ENCODE measurements at places on chromosomes 7 and 10.

- DNase-seq, result peak; percentile 98
Observed at GRCh38 chr7:50558294-50559053, 6.7 kb downstream of the DDC start.

- no peak for DNase-seq
Observed at GRCh38 chr7:76343294-76343930, 15.4 kb downstream of the YWHAG start.

DNA sequence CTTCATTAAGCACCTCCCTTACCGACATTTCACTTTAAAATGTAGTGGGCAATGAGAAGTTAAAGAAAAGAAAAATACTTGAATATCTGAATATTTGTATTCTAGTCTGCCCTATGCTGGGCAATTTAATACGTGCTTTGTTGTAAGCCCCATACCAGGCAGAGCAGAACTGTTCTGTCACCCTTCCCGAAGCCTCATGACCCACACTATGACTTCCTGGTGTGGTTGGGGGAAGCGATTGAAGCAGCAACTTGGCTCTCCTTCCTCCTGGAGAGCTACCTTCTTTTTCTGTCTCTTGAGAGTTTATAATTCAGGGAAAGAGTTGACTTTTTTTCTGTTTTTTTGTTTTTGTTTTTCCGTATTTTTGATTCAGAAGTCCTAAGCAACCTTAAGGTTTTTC lies 243.7 kb downstream of the INHBA start:
- no peak for DNase-seq

- DNase-seq, result no peak
Observed at GRCh38 chr10:52474265-52474664, 160.2 kb downstream of the DKK1 start.

GRCh38 chr10:48193556-48193955 lies 80.9 kb downstream of the FRMPD2 start:
- peak; percentile 27 for DNase-seq

DNA sequence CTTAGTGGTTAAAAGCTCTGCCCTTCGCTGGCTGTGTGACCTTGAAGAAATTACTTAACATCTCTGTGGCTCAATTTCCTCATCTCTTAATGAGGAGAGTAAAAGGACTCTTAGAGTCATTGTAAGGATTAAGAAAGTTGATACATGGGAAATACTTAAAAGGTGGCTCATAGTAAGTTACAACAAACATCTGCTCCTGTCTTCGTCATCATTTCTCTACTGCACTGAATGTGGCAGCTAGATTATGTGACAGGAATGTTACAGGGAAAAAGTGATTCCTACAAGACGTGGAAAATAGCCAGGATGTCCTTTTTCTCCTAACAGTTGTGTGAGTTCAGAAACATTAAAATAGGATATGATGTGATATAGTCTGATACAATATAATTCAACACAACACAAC lies 184.7 kb downstream of the FRMD4A start:
- DNase-seq, result no peak

GRCh38 chr7:25907214-25907613 lies 244.8 kb upstream of the NFE2L3 start:
- DNase-seq, result no peak

GRCh38 chr7:41319581-41319980 lies 383.3 kb downstream of the INHBA start:
- no peak for DNase-seq

DNA sequence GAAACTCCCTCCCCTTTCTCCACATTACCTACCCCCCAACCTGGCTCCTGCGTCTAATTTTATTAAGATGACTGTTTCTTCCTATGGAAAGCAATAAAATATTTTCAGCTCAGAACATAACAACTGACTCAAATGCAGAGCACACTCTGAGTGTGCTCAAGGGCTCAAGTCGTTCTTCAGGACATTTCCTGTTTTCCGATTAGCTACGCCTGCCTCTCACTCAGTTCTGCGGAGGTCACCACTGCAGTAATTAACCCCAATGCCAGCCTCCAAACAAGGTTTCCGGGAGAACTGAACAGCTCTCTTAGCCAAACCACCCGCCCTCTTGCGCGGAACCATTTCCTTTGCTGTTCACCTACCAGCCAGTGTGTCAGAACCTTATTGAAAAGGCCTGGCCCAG lies 19.3 kb downstream of the MYOF start:
- no peak for DNase-seq

- DNase-seq, result no peak
Observed at GRCh38 chr10:103731609-103732270, 123.6 kb downstream of the SH3PXD2A start.

DNA sequence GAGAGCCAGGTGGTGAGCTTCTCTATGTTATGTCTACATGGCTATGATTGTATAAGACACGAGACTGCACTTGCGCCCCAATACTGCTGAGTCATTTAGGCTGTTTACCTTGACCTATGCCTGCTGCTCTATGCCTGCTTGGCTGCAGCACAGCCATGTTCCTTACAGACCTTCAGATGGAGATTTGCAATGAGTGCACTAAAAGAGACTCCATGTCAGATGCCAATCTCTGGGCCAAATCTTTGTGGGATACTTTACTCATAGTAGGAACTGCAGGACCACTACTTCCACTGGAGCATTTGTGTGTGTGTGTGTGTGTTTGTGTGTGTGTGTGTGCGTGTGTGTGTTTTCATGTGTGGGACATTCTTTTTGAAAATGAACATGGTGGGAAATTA lies 50.0 kb upstream of the KMT2E start:
- DNase-seq, result peak; percentile 43

- DNase-seq, result no peak
Observed at GRCh38 chr10:120841522-120842189, 9.5 kb upstream of the WDR11 start.

GRCh38 chr7:81064426-81064825 lies 145.6 kb upstream of the SEMA3C start:
- peak; percentile 44 for DNase-seq

DNA sequence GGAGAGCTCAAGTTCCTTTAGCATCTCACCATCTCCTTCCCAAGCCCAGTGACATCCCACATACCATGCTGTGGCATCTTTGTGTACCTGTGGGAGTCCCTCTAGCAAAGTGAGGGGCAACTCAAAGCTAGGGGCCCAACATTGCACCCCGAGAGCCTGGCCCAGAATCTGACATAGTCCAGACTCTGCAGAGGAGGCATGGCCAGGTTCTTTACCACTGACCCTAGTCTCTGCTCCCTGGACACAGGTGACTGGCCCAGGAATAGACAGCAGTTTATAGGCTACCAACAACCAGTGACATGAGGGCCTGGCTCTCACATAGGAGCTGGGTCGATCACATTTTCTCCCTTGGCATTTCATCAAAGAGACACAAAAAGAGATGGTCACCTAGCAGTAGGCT lies 444.0 kb upstream of the ZMIZ1 start:
- DNase-seq, result no peak

DNA sequence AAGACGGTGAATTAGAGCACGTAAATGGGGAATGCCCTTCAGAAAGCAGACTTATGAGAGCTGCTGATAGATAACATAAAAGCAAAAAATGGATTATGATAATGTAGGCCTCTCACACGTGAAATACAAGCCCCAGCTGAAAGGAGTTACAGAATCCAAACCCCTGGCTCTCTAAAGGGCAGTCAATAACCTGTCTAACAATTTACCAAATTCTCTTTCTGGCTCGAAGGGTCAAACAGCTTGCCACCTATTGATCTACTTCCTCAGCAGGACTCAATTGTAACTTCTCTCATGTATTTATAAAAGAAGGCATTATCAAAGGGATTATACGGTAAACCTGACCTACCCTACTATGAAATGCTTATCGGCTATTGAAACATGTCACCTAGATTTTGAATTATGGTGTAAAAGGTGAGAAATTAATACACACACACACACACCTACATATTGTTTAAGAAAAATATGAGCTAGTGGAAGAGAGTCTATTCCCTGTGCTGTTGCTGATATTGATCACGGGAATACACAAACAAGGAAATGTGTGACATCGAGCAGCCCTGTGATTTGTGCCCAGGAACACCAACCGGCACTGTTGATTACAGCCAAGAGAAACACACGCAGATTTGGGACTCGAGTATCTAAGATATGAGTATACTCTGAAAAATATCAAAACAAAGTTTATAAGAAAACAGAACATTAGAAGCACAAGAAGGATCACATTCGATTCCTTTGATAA lies 135.6 kb upstream of the NEBL start:
- DNase-seq, result no peak

DNA sequence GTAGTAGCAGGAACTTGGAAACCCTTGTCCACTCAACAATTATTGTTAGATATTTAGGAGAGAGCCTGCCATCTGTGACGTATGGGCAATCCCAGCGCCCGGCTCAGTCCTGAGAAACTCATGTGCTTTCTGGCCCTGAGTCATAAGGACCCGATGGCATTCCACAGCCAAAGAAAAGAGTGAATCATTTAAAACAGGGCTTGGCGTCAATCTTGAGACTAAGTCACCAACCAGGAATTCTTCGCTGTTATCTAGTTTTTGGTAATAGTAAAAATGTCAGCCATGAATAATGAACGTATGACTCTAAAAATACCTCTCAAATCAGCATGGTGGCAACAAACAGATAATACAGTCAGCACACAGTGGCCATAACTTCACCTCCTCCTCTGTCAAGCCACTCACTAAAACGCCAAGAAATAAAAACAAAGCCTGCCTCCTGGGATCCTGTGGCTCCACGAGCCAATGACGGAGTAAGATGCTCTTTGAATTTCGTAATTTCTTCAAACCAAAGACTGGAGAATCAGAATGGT lies 140.8 kb downstream of the ADAM12 start:
- DNase-seq, result no peak

DNA sequence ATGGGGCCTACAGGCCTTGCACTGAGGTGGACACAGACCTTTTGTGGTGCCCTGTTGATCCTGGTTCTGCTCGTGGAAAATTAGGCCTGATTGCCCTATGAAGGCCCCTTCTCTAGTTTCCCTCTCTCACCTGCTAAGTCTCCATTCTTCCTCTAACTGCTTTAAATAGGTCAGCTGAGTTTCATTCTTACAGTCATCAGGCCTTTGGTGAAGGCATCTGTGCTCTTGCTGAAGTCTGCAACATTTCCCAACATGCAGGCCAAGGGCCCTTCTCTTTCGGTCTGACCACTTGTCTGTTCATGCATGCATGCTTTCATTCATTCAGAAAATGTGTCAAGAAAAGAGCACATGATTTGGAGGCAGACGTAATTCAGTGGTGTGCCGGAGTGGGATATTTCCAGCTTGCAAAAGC lies 244.0 kb downstream of the BUB3 start:
- no peak for DNase-seq

- DNase-seq, result peak; percentile 78
Observed at GRCh38 chr10:116796910-116797513, 52.3 kb upstream of the ENO4 start.

DNA sequence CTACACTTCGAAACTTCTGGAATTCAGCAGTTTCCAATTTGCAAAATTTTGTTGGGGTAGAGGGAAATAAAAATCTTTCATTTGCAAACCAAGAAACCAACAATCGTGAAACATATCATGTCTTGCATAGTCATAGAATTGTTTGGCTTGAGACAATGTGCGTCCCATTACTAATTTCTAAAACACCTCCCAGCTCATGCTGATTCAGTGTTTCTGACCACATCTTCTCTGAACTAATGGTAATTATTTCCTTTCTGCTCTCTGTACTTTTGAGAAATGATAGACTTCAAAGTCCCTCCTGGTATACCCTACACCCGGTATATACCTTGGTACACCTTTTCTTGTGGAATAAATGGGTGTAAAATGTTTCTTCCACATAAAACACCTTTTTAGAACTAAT lies 41.8 kb upstream of the TSPAN13 start:
- no peak for DNase-seq

GRCh38 chr7:91325726-91326125 lies 61.5 kb downstream of the FZD1 start:
- no peak for DNase-seq

DNA sequence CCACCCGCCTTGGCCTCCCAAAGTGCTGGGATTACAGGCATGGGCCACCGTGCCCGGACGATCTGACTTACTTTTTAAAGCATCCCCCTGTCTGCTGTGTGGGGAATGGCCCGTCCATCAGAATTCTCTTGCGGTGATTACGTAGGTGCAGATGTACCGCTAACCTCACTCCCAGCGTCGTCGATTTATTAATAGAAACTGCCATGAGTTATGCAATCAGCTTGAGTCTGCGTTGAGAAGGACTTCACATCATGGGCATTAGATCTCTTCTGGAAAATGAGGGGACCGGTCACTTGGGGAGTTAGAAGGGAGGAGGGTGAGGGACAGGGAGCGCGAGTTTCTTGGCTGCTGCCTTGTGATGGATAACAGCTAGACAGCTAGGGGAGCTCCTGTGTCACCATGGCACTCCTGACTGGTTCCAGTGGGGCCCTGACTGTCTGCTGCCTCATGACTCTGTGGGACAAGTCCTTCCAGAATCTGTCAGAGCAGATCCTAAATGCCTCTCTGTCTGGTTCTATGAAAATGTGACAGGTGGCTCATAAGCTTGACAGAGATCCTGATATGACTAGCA lies 35.2 kb downstream of the POR start:
- no peak for DNase-seq

DNA sequence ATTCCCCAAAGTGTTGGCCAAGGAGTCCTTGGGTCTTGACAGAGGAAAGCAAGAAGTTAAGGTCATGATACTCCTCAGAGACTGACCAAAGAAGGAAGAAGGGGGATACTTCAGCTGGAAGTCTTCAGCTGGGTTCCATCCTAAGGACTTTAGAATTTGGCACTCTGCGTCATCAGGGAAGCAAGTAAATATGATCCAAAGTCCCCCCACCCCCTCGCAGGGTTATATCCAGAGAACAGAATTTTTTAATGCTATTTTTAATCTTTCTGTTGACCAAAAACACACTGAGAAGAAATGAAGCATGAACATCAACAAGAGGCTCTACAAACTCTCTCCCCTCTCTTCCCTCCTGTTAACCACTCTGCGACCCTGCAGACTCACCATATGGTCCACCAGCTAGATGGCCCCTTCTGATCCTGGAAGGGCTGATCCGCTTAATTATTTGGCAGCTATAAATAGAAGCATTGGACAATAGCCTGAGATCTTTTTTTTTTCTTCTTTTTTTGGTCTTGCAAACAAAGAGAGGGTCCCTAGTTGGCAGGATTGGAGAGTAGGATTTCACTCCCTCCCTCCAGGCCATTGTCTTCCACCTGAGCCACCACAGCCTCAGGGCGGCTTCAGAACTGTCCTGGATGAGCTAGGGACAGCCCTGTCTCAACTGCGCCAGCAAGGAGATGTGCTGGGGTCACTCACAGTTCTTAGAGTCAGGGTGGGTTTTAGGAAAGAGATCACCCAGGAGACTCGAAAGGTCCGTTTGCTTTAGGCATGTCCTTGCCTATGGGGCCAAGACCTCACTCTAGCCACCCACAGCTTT lies 196.0 kb downstream of the KCNMA1 start:
- DNase-seq, result peak; percentile 92

DNA sequence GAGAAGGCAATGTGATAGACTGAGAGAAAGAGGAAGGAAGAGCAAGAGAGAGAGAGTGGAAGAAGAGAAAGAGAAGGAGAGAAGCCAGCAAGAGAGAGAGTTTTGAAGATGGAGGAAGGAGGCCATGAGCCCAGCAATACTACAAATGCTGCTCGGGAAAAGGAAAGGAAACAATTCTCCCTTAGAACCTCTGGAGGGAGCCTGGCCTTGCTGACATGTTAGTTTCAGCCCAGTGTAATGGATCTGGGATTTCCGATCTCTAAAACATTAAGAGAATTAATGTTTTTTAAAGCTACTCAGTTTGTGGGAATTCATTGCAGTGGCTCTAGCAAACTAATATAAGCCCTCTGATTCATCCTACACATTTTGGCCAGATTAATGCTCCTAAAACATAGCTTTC lies 206.8 kb upstream of the MTPN start:
- peak; percentile 11 for DNase-seq
